ENCODE measurements at places on chromosomes 13 and 19. TPM values are rescaled to one million over a fixed set of nuclear protein-coding genes. Genes with fewer than 3 reads are reported as not detected.
A peak's percentile ranks its signal among the peaks of the same experiment; 100 is the strongest.

The GPALPP1 gene
- total RNA-seq: 22.1 TPM

The GAPDHS gene
- not detected for total RNA-seq

The ZNF841 gene
- 19.8 TPM for total RNA-seq

GRCh38 chr13:39779337-39780265 is 124.1 kb downstream of the COG6 start:
- DNase-seq: peak; percentile 62

DNA sequence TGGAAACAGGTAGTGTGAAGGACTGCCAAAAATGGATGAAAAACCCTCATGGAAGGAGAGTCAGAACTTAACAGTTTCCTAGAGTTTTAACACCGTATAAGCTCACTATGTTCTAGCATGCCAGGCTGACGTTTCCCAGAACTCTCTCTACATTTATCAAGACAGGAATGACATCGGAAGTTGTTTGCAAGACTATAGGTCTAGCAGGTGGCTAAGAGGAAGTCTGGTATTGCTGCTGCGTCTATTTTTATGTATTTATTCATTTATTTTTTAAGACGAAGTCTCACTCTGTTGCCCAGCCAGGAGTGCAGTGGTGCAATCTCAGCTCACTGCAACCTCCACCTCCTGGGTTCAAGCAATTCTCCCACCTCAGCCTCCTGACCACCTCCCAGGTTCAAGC is 20.5 kb upstream of the ARL11 start:
- DNase-seq: no peak

- no peak for DNase-seq
Observed at GRCh38 chr13:107961849-107962608, 253.3 kb downstream of the LIG4 start.

DNA sequence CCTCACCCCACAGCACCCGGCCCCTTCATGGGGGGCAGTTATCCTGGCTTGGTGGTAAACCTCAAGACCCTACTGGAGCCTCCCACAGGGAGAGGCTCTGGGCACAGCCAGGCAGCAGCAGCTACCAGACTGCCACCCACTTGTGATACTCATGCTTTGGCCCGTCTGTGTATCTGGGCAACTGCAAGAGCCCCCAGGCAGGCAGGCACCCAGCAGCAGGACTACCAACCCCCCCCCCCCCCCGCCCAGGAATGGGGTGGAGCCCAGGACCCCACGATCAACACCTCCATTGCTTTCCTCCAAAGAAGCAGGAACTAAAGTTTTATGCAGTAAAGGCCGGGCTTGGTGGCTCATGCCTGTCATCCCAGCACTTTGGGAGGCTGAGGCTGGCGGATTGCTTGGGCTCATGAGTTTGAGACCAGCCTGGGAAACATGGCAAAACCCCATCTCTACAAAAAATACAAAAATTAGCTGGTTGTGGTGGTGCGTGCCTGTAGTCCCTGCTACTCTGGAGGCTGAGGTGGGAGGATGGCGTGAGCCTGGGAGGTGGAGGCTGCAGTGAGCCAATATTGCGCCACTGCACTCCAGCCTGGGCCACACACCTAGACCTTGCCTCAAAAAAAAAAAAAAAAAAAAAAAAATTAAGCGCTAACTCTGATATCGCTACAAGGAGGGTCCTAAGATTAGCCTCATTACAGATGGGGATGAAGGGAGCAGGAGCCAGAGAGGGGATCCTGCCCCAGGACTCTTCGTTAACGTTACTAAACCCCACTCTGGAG is 1.1 kb upstream of the LYL1 start:
- DNase-seq: no peak

GRCh38 chr19:56091066-56091490 is 30.0 kb downstream of the ZNF787 start:
- peak; percentile 40 for DNase-seq

- DNase-seq: peak; percentile 63
Observed at GRCh38 chr13:84917252-84917878, 881.9 kb downstream of the SLITRK6 start.

GRCh38 chr13:114140906-114141250 is 8.5 kb upstream of the RASA3 start:
- no peak for DNase-seq

GRCh38 chr19:37403403-37403802 is 32.5 kb downstream of the ZNF527 start:
- no peak for DNase-seq

- no peak for DNase-seq
Observed at GRCh38 chr19:5933391-5934068, 19.5 kb downstream of the CAPS start.

DNA sequence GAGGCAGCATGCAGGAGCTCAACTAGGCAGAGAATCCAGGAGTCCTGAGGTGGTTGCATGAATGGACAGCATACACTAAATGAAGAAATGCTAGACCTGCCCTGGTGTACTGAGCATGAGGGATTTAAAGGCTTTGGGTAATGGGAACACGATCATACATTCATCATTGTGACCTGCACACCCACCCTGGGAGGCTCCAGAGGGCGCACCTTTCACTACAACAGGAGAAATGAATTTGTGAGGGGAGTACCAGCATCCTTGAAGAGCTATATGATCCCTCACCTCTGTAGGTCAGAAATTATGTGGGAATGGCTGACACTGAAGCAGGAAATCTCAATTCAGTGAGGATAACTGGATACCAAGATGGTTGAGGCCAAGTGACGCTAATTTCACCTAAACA is 8.9 kb downstream of the KLK2 start:
- DNase-seq: no peak

DNA sequence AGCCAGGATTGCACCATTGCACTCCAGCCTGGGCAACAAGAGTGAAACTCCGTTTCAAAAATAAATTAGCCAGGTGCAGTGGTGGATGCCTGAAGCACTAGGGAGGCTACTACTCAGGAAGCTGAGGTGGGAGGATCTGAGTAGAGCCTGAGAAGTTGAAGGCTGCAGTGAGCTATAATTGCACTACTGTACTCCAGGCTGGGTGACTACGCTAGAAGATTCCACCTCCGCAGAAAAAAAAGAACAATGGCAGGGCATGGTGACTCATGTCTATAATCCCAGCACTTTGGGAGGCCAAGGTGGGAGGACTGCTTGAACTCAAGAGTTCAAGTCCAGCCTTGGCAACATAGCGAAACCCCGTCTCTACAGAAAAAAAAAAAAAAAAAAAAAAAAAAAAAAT is 20.5 kb downstream of the HAUS8 start:
- no peak for DNase-seq

GRCh38 chr13:93147298-93147645 is 79.3 kb upstream of the GPC6 start:
- DNase-seq: no peak

The FUT1 gene
- total RNA-seq: under 0.01 TPM

The ZNF653 gene
- 3.6 TPM for total RNA-seq

GRCh38 chr13:27037571-27037970 is 134.0 kb downstream of the USP12 start:
- DNase-seq: no peak

The CD37 gene
- total RNA-seq: not detected

The ADPRHL1 gene
- 1.5 TPM for total RNA-seq

GRCh38 chr13:73367886-73368285 is 309.1 kb downstream of the KLF5 start:
- no peak for DNase-seq

GRCh38 chr13:28624707-28625432 is 34.1 kb upstream of the POMP start:
- no peak for DNase-seq

DNA sequence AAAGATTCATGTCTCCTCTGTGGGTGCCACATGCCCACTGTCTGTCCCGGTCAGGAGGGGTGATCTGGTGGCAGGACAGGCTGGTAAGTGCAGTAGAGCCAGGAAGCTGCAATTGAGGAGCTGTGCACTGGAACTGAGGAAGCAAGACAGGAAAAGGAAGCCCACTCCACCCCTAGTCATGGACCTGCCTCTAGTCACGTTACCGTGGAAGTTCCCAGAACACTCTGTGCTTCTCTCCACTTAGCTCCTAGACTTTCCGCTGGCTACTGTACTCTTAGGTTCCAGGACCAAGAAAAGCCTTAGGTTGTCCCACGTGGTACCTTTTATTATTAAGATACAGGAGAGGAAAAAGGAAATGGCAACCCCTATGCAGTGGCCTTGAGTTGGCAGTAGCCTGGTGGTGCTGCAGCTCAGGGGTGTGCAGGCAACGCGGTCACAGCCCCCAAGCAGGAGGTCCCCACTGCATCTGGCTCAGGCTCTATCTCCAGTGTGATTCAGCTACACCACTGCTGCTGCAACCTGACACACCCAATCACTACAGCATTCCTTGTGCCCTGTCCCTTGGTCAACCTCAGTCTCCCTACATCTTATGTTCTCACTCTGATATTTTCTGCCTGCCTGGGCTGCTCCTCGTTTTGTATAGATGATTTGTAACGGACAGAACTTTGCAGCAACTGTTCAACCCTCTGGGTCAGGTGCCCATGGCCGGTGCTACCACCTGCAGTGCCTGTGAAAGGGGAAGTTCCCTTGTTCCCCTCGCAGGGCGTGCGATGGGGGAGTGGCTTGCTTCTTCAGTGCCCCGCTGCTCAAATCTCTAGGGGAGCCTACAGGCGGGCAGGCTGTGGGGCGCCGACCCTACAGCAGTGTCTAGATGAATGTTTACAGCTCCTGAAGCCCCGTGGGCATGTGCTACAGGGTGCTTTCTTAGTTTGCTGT is 24.4 kb upstream of the GPR12 start:
- DNase-seq: no peak

The NLRP9 gene
- not detected for total RNA-seq

GRCh38 chr19:47176071-47176626 is 45.5 kb downstream of the SAE1 start:
- peak; percentile 88 for DNase-seq

The ZNF429 gene
- 5.6 TPM for total RNA-seq

- no peak for DNase-seq
Observed at GRCh38 chr13:38875186-38875875, 115.3 kb downstream of the STOML3 start.

GRCh38 chr19:45455707-45456499 is 11.9 kb upstream of the FOSB start:
- peak; percentile 98 for DNase-seq

The SOX21 gene
- total RNA-seq: not detected

The TMC4 gene
- 0.26 TPM for total RNA-seq

The PLIN5 gene
- not detected for total RNA-seq

DNA sequence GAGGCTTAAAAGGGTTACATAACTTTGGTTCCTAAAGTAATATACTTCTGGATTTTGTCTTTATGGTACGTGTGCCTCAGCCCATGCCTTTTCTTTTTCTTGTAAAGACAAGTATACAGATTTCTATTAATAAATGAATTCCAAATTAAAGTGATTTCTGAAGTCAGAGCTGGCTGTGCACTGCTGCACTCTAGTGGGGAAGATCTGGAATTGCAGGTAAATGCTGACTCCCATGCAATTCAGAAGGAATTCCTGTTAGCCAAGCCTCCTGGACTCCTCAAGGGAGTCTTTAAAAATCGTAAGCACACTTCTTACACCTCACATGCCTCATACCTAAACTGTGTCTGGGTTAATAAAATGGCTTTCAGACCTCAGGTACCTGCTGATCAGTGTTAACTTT is 118.4 kb upstream of the SLC7A1 start:
- no peak for DNase-seq

- no peak for DNase-seq
Observed at GRCh38 chr13:38369058-38369457, 19.4 kb downstream of the UFM1 start.

DNA sequence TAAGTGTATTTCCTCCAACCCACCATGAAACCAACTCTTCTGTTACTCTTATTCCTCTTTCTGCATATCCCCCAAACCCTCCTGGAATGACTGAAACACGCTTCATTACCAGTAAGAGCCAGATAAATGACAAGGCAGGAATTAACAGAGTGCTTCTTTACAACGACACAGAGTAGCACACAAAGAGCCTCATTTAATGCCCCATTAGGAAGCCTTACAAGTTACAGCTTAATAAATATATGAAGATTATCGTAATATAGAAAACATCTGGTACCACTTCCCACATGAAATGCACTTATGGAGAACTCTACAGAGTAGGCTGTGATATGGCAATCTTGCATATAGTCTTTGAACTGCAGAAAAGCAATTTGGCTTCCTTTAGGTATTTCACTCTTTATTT is 116.8 kb downstream of the ENOX1 start:
- no peak for DNase-seq

The CILP2 gene
- 0.66 TPM for total RNA-seq

GRCh38 chr19:2150794-2151338 is 500 bp downstream of the AP3D1 start:
- no peak for DNase-seq

DNA sequence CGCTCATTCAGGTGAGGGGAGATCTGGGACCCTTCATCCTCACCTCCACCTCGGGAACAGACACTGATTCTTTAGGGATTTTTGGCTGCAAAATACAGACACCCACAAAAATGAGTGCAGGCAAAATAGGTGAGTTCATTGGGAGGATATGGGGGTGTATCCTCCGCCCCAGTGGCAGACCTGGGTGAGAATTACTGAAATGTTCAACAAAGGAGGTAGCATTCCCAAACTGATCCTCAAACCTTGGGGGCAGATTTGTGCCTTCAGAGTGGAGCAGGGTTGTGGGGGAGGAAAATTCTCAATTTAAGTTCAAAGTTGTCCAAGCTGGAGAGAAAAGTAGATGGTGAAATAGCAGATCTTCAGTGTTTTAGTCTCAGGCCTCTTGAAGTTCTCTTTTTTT is 31.3 kb upstream of the SIN3B start:
- no peak for DNase-seq

DNA sequence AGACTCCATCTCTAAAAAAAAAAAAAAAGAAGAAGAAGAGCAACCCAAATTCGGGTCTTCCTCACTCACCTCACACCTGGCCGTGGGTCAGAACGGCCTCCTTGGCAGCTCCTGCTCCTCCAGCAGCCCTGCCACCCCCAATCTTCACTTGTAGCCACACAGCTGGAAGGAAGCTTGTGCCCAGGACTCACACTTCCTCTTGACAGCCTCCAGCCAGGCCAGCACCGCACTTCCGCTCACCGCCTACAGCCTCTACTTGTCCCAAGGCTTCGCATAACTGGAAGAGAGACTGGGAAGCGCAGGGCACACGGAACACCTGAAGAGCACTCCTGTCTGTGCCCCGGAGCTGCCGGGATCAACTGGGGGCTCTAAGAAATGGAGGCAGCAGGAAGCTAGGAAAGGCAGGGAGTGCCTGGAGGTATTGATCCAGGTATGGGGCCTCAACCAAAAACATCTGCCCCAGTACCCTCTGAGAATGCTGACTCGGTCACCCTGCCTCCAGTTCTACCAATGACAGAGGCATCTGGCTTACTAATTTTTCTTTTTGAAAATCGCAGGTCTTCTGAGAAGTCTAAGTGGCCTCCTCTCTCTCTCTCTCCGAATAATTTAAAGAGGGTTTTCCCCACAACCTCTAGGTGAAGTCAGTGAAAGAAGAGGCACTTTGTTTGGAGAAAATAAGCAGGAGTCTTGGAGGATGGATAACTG is 31.1 kb upstream of the ATP12A start:
- no peak for DNase-seq

The ZNF431 gene
- total RNA-seq: 1.5 TPM

- peak; percentile 89 for DNase-seq
Observed at GRCh38 chr13:49082653-49083536, 107.2 kb downstream of the FNDC3A start.
